Urinary bladder (tissue), 4 donors: ENCODE measurements at places on chromosomes 2 and 18. TPM values are rescaled to one million over a fixed set of nuclear protein-coding genes. Genes with fewer than 3 reads are reported as not detected.

Gene XDH
- 2.1 TPM for total RNA-seq

Gene LCLAT1
- 22.8 TPM for total RNA-seq

Gene TRIM54
- 2.6 TPM for total RNA-seq

Gene MLPH
- total RNA-seq, result 11.7 TPM

Gene PTH2R
- total RNA-seq, result 0.69 TPM

Gene SLC14A1
- 102 TPM for total RNA-seq

Gene INPP5D
- total RNA-seq, result 13.5 TPM

Gene QPCT
- 7.9 TPM for total RNA-seq

Gene LINC00305
- total RNA-seq, result not detected

Gene C2orf81
- total RNA-seq, result 0.74 TPM
